Activated CD8-positive, alpha-beta memory T cell treated with anti-CD3 and anti-CD28 coated beads, Interleukin-2, amount 50 U/mL, for 4 hours (primary cell): ENCODE measurements at places on chromosomes 7 and 10.

DNA sequence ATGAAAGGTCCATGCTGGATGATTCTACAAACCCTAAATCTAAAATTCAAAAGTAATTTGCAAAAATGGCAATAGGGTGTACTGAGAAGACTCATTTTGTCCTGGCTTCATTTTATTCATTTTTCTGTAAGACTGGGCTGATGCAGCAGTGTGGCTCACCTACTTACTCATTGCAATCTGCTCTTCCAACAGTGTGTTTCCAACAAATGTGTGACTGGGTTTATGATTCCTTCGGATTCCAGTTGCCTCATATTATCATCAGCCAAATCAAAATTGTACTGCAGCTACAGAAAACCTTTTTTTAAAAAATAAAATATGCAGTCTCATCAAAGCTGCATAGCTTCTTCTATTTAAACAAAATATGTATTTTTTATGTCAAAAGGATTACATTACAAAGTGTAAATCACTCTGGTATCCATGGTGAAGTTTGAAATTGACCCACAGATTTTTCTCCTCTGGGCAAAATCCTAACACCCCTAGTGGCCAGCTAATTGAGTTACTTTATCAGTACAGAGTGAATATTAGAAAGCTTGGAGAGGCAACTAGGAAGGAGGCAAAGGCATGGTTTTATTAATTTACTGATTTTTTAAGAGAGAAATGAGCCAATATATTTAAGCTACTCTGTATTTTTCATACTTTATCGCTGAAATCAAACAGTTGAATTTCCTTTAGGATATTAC, 390.3 kb downstream of the MAGI2 start:
- DNase-seq: no peak

- no peak for DNase-seq
Observed at GRCh38 chr7:131212114-131212513, 115.6 kb upstream of the MKLN1 start.

GRCh38 chr7:25408876-25409275, 180.6 kb upstream of the NPVF start:
- DNase-seq: no peak

- DNase-seq: no peak
Observed at GRCh38 chr10:126110489-126111180, 214.3 kb downstream of the FANK1 start.

DNA sequence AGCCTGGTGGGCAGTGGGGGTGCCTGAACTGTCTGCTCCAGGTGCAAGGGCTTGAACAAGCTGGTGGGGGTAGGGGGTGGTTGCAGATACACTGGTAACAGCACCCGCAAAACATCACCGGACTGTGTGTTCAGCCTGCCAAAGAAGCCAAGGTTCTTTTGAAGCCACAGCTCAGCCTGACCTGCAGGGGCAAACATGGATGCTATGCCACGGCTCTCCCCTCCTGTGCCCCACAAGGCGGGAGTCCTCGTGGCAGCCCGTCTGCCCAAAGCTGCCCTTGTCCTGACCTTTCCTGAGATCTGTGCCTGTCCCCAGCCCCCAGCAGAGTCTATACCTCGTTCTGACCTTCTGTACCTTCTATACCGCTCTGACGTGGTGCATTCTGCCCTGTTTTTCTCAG, 285.7 kb downstream of the GLRX3 start:
- DNase-seq: no peak

DNA sequence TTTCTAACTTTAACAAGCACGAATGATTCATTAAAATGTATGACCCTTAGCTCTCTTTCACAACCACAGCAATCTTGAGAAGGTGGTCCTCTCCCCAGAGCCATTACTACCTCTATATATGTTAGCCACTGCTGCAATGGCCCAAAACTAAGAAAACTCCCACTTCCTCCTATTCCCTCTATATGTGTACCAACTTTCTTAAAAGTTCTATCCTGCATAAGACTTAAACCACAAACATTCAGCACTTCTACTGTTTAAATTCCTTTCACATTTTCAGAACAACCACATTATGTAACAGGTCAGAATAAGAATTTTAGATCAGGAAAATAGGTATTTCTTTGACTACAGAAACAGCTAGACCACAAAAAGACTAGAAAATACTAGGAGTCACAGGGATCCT, 36.2 kb downstream of the WASL start:
- no peak for DNase-seq

GRCh38 chr10:106780632-106781031, 383.9 kb downstream of the SORCS1 start:
- no peak for DNase-seq

GRCh38 chr10:8026349-8027259, 27.9 kb upstream of the GATA3 start:
- no peak for DNase-seq

GRCh38 chr7:77808517-77808916, 9.9 kb downstream of the PHTF2 start:
- DNase-seq: no peak

DNA sequence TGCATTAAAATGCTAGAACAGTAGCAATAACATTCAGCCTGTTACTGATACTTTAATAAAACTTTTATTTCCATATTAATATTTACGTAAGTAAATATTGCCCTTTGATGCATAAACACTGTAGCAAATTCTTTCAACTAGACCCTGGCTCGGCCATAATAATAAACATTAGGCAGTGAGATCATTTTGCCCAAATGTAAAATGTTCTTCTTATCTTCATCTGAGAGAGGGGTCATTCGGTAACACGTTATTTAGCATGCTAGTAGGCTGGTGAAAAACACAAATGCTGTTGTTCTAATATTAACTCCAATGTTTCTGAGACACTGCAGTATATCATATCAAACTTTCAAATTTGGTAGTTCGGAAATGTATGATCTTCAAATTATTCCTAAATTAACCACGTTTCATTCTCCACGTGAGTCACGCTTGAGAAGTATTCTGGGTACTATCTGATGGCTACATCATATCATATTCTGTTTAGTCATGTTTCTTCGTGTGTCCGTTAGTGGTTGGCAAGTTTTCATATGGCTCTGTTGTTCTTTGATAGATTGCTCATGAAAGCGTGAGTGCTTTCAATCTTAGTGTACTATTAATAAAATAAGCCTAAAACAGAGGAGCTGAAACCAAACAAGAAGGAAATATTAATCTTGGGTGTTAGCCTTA, 145.8 kb downstream of the NSUN6 start:
- DNase-seq: no peak

DNA sequence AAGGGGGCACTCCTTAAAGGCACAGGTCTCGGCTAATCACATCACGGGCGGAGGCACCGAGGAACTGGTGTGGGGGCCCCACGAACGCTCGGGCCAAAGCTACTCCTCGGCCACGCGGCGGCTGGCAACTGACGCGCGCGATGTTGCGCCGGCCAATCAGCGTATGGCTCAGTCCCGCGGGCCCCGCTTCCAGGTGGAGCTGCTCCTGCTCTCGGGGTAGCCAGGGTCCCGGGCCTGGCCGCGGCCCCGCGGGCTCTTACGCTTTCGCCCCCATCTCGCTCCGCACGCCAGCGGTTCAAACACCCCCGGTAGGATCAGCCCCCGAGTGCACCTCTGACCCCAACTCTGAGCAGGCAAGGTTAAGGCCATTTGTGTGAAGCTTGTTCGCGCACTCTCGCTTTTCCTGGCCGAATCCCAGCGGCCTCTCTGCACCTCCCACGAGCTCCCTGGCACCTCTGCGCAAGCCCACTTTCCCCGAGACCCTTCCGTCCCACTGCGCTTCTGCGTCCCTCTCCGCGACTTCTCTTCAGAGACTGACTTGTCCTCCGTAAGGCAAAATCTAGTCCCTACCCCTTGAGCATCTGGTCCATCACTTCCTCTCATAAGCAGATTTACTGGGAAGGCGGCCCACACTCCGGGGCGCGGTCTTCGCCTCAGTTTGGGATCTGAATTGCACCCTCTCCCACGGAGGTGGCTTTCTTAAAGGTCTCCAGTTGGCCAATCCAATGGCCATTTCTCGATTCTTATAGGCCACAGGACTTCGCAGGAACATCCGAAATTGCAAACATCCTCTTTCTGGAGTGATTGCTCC, 200.9 kb upstream of the TBX20 start:
- no peak for DNase-seq

- no peak for DNase-seq
Observed at GRCh38 chr10:30821994-30822692, 192.6 kb upstream of the LYZL2 start.

GRCh38 chr10:48215486-48216203, 58.9 kb downstream of the FRMPD2 start:
- DNase-seq: no peak

GRCh38 chr10:43857206-43857930, 208.7 kb upstream of the ZNF32 start:
- DNase-seq: no peak

DNA sequence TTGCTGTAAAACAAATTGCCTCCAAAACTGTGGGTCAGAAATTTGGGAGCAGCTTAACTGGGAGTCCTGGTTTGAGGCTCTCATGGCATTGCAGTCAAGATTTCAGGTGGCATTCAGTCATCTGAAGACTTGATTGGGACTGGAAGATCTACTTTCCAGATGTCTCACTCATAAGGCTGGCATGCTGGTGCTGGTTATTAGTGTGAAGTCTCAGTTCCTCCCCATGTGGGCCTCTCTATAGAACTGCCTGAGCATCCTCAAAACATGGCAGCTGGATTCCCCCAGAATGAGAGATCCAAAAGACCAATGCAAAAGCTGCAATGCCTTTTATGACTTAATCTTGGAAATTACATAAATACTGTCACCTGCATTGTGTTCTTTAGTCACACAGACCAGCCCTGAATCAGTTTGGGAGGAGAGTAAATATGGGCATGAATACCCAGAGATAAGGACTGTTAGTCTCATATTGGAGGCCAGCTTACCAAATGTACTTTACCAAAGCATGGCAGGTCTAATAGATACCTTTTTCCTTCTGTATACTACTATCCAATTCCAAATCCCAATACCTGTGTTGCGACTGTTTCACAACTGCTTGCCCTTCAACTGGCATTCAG, 6.5 kb upstream of the HERPUD2 start:
- DNase-seq: no peak

GRCh38 chr10:76942628-76943416, 694.8 kb downstream of the KCNMA1 start:
- DNase-seq: no peak

DNA sequence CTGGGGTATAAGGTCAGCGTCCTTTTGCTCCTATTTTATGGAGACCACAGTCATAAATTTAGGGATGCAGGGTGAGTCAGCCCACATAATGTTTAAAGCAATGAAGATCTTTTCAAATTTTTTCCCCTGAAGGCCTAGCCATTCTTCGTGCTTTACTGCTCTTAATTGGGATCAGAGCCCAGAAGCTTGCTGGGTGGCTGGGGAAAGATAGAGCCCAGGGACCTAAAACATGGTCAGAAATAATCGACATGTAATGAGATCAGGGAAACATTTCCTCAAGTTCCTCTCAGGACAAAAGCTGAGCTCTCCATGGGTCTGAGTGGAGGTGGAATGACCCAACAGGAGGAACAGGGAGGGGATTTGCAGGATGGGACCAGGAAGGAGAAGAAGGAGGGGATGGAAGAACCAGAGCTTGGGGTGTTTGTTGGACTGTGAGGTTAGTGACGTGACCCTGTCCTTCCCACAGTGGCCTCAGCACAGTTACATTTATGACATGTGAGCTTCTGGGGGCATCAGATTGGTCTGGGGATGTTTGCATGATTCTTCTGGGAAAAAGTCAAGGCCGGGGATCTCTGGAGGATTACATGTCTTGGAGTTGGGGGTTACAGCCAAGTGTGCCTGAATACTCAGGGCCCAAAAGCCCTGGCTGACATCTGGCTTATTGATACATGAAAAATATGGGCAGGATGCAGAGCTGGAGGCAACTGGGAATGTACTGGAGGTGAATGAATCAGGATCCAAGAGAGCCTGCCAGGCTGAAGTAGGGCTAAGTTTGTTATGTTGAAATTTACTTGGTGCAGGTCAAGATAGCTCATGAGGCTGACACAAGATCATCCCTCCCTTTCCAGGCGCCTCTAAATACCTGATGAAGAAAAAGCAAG, 477.9 kb downstream of the RPS24 start:
- DNase-seq: no peak

GRCh38 chr7:2313450-2314208, 612 bp downstream of the SNX8 start:
- no peak for DNase-seq

DNA sequence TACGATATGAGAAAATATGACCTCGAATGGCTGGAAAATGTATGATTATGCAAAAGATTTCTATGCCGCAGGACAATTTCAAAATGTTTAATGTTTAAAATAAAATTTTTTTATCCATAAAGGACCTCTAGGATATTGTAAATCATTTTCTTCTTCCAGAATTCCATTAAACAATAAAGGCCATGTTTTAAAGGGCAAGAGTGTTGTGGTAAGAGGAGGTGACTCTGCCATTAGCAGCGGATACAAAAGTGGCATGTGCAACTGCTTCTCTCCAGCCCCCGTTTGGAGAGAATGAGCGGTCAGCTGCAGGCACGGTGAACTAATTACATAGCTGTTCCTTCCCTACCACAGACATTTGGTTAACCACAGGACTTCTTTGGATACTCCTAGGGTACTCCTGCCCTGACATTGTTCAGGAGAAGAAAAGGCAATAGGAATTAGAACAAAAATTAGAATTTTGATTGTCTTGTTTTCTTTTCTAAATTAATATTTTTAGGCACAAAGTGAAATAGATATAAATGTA, 63.8 kb downstream of the HBP1 start:
- no peak for DNase-seq

- no peak for DNase-seq
Observed at GRCh38 chr10:45509491-45509890, 135.5 kb downstream of the ALOX5 start.

DNA sequence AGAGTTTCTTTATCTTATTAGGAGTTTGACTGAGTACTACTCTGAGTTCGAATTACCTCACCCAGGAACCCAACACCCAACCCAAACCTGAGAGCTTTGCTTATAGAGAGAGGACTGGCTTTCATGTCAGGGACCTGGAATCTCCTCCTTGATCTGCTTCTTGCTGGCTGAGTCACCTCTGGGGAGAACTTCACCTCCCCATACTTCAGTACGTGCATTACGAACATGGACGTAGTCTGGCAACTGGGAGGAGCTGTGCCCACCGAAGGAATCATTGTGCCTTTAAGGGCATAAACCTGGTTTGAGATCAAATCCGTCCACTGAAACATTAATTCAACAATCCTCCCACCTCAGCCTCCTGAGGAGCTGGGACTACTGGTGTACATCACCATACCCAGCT, 12.2 kb upstream of the PSAP start:
- no peak for DNase-seq

- DNase-seq: peak; percentile 31
Observed at GRCh38 chr10:32005050-32005449, 51.2 kb downstream of the KIF5B start.
